ENCODE measurements at places on chromosomes 3 and 15.

- H3K27me3 ChIP-seq, result no peaks in the 10 kb centered on the region
- peaks cover 8% of the 10 kb centered on the region for H3K4me1 ChIP-seq
- H3K4me3 ChIP-seq, result no peak overlapping the region
- no peaks in the 10 kb centered on the region for H3K36me3 ChIP-seq
These were observed 14.6 kb downstream of the FMN1 start for GRCh38 chr15:33179874-33180273.

DNA sequence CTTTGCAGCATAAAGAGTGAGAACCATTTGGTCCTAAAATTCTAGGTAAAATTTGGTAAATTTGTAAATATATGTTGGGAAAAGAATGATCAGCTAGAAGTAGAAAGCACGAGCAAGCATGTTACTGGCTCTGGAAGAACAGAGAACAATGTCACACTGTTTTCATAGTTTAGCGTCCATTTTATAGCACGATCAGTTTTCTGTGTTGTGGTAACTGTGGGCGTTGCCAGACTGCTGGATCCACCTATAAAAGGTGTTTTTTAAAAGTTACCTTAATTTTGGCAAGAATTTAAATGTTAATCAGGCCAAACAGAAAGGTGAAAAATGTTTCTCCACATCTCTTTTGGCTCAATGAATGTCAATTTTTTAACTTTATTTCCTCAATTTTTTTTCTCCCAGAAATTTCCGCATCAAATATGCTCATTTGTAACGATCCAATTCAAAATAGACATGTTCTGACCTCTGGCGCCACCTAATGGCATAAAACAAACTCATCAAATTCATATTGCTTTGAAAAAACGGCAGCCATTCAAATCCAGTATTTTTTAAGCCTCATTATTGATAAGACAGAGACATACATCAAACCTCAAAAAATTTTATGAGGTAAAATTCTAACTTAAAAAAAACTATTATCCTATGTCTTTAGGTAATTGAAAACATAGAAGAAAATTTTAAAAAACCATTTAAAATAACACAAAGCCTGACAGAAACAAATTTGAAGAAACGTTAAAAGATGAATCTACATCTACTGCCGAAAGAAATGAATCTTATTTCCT lies 5.5 kb upstream of the GP5 start:
- no peak overlapping the region for H3K27ac ChIP-seq
- H3K36me3 ChIP-seq, result no peaks in the 10 kb centered on the region
- H3K4me1 ChIP-seq, result peaks cover 2% of the 10 kb centered on the region
- H3K27me3 ChIP-seq, result peaks cover under 1% of the 10 kb centered on the region
- H3K4me3 ChIP-seq, result no peak overlapping the region
- no peak for DNase-seq

- H3K27ac ChIP-seq, result no peak overlapping the region
- peaks cover 9% of the 10 kb centered on the region for H3K4me1 ChIP-seq
These were observed 589.3 kb upstream of the KCNMB2 start for GRCh38 chr3:177946936-177947335.

DNA sequence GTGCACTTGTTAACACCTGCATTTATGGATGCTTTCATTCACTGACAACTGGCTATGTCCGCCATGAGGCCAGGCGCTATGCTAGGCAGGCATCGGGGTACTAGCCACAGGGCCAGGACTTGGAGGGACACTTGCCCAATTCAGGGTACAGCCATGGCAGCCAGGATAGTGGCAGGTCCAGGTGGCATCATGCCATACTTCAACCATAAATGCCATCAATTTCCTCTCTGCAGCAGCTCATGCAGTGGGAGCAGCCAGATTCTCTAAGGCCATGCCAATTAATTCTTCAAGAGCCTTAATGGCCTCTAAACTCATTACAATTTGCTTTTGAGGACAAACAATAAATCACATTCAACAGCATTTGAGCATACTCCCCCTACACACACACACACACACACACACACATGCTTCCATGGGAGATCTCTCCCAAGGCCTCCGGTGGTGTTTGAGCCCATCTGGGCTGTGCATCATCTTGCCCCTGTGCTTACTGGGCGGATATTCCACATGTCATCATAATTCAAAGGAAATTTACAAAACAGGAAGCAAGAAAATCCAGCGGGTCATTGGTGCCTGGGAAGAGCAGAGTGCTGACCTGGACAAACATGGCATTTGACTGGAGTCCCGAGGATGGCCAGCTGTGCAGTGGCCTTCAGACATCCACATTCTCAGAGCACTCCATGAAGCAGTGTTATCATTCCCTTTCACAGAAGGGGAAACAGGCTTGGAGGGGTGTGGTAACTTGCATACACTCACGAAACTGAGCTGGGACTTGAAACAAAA lies 109.1 kb downstream of the IQSEC1 start:
- H3K4me3 ChIP-seq, result peak overlapping the region; percentile 96
- no peak for DNase-seq
- H3K4me1 ChIP-seq, result peaks cover 81% of the 10 kb centered on the region
- H3K27me3 ChIP-seq, result peaks cover 42% of the 10 kb centered on the region
- peak overlapping the region; percentile 99 for H3K27ac ChIP-seq

DNA sequence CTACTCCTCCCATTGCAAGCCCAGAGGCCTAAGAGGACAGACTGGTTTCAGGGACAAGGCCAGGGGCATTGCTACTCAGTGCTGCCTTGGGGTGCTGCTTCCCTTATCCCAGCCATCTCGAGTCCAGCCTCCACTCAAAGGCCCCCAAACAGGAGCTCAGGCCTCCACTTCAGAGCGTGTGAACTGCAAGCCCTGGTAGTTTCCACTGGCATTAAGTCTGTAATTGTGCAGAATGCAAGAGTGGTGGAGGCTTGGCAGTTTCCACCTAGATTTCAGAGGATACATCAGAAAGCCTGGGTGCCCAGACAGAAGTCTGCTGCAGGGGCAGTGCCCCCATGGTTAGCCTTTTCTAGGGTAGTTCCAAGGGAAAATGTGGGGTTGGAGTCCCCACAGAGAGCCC lies 192.8 kb upstream of the ST8SIA2 start:
- no peak overlapping the region for H3K27ac ChIP-seq
- no peak overlapping the region for H3K4me3 ChIP-seq
- H3K4me1 ChIP-seq, result no peaks in the 10 kb centered on the region
- no peak for DNase-seq
- H3K36me3 ChIP-seq, result no peaks in the 10 kb centered on the region
- peaks cover 4% of the 10 kb centered on the region for H3K27me3 ChIP-seq

- H3K36me3 ChIP-seq, result peaks cover 25% of the 10 kb centered on the region
- no peak overlapping the region for H3K4me3 ChIP-seq
- H3K27me3 ChIP-seq, result peaks cover 7% of the 10 kb centered on the region
- H3K27ac ChIP-seq, result no peak overlapping the region
These were observed 22.3 kb downstream of the NKIRAS1 start for GRCh38 chr3:23894254-23895061.

DNA sequence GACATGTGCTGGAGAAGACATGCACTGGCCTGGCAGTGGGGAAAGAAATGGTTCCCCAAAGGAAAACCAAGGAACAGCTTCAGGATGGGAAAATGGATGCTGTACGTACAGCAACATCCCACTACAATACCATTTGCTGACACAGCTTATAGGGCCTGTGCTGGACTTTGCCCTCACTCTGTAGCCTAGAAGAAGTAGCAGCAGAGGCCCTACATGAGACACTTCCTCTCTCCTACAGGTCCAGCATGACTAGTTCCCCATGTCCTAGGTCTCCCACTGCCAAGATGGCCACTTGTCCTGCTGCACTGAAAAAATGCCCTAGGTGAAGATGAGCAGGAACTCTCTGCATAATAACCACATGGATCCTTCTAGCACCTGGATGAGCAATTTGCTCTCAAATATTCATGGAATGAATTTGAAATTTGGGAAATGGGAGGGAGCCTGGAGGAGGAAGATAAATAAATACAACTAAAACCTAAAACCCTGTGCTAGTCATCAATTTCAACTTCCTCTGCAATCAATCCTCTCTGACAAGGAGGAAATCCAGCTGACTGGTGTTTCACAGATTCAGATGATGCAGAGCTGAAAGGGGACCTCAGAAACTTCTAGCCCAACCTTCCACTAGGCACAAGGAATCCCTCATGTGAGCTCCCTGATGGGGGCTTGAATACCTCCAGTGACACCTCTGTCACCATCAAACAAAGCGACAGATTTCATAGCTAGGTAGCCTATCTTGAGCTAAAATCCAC lies 514.3 kb upstream of the PPP2R3A start:
- H3K4me1 ChIP-seq, result peaks cover 5% of the 10 kb centered on the region
- DNase-seq, result no peak
- no peaks in the 10 kb centered on the region for H3K27me3 ChIP-seq
- no peak overlapping the region for H3K27ac ChIP-seq
- H3K4me3 ChIP-seq, result no peak overlapping the region

GRCh38 chr3:46960835-46961234 lies 15.7 kb downstream of the CCDC12 start:
- DNase-seq, result no peak
- peaks cover 21% of the 10 kb centered on the region for H3K4me1 ChIP-seq
- H3K27ac ChIP-seq, result peak overlapping the region; percentile 15
- peaks cover 9% of the 10 kb centered on the region for H3K36me3 ChIP-seq

GRCh38 chr3:47009225-47010110 lies 30.0 kb downstream of the NBEAL2 start:
- no peak overlapping the region for H3K27ac ChIP-seq
- H3K27me3 ChIP-seq, result peaks cover 10% of the 10 kb centered on the region

GRCh38 chr3:102059145-102059943 lies 210.0 kb downstream of the NFKBIZ start:
- H3K4me3 ChIP-seq, result no peak overlapping the region
- no peak for DNase-seq
- no peaks in the 10 kb centered on the region for H3K27me3 ChIP-seq

DNA sequence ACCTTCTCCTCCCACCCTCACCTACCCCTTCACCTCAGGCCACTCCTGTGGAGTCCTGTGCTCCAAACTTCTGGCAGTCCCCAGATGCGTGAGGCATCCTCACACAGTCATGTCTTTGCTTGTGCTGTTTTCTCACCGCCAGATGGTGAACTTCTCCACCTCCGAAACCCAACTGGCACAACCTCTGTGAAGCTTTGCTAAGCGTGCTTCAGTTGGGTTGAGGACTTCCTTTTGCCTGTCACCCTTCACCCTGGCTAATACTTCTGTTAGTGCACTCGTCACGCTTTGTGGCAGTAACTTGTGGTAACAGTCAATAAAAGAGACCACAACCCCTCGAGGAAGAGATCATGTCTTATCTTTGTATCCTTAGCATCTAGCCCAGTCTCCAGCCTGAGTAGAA lies 42.0 kb upstream of the SKOR1 start:
- peak overlapping the region; percentile 69 for H3K4me3 ChIP-seq
- no peaks in the 10 kb centered on the region for H3K36me3 ChIP-seq
- peaks cover 68% of the 10 kb centered on the region for H3K4me1 ChIP-seq
- no peak for DNase-seq
- H3K27ac ChIP-seq, result peak overlapping the region; percentile 95

DNA sequence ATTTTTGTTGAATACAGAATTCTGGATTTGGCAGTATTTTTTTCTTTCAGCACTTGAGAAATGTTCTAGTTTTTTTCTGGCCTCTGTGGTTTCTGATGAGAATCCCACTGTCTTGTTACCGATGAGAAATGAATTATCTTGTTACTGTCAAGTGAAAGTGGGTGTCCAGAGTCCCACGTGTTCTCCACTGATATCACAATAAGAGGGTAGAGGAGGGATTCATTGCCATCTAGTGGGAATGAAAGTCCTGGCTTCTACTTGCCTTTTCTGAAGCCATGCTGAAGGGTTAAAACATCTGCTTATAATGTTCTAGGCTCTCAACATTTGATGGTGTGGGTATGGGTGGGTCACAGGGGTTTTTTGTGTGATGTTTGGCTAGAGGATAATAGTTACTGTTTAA lies 66.1 kb downstream of the SEC22A start:
- no peak for DNase-seq
- peaks cover 17% of the 10 kb centered on the region for H3K36me3 ChIP-seq
- no peaks in the 10 kb centered on the region for H3K27me3 ChIP-seq
- H3K27ac ChIP-seq, result no peak overlapping the region

- no peak overlapping the region for H3K4me3 ChIP-seq
- H3K4me1 ChIP-seq, result peaks cover 16% of the 10 kb centered on the region
- DNase-seq, result no peak
- H3K36me3 ChIP-seq, result no peaks in the 10 kb centered on the region
- H3K27ac ChIP-seq, result no peak overlapping the region
These were observed 417.8 kb upstream of the TPM1 start for GRCh38 chr15:62624547-62625378.

GRCh38 chr3:35079403-35079802 lies 559.9 kb upstream of the ARPP21 start:
- H3K36me3 ChIP-seq, result no peaks in the 10 kb centered on the region
- H3K4me1 ChIP-seq, result no peaks in the 10 kb centered on the region
- no peak for DNase-seq
- H3K4me3 ChIP-seq, result no peak overlapping the region
- no peaks in the 10 kb centered on the region for H3K27me3 ChIP-seq

- peaks cover 2% of the 10 kb centered on the region for H3K27me3 ChIP-seq
- DNase-seq, result no peak
- H3K4me3 ChIP-seq, result no peak overlapping the region
- no peak overlapping the region for H3K27ac ChIP-seq
These were observed 88.3 kb downstream of the MYO5A start for GRCh38 chr15:52440414-52440813.

- no peaks in the 10 kb centered on the region for H3K36me3 ChIP-seq
- no peaks in the 10 kb centered on the region for H3K4me1 ChIP-seq
- H3K27me3 ChIP-seq, result no peaks in the 10 kb centered on the region
- H3K4me3 ChIP-seq, result no peak overlapping the region
- no peak for DNase-seq
- H3K27ac ChIP-seq, result no peak overlapping the region
These were observed 21.3 kb downstream of the MLH1 start for GRCh38 chr3:37014620-37015019.

DNA sequence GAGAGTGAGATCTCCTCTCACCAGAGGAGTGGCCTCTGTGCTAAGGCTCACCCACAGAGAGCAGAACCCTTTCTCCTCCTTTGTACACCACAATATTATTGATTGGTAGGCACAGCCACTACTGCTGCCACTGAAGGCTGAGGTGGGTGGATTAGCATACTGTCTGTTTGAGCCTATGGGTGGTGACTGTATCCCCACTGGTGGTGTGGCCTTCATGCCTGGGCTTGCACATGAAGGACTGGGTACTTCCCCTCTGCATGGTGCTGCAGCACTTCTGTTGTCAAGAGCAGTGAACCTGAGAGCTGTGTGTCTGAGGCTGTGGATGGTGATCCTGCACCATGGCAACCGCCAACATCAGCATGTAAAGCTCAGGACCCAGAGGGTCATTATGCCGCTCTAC lies 35.7 kb upstream of the NECTIN3 start:
- no peak overlapping the region for H3K27ac ChIP-seq
- H3K27me3 ChIP-seq, result no peaks in the 10 kb centered on the region
- peaks cover 26% of the 10 kb centered on the region for H3K36me3 ChIP-seq
- no peaks in the 10 kb centered on the region for H3K4me1 ChIP-seq
- no peak overlapping the region for H3K4me3 ChIP-seq
- DNase-seq, result no peak

DNA sequence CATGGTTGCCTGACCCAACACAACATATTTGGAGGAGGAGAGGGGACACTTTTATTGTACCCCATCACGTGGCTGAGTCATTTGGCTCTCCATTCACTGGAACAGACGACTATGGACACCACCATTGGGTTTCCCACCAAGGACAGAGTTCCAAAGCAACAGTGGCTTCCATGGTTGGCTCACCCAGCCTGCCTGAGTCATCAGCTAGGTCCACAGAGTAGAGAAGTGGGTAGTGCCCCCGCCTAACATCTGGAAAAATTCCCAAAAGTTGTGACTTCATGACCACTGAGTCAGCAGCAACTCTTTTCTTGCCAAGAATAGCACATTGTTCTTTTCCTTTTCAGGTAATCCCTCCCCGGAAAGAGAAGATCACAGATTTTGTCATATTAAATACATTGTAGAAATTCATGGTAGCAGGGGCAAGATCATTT lies 3.0 kb upstream of the PPP1R2 start:
- DNase-seq, result no peak
- H3K27ac ChIP-seq, result no peak overlapping the region
- no peaks in the 10 kb centered on the region for H3K36me3 ChIP-seq
- no peak overlapping the region for H3K4me3 ChIP-seq
- H3K4me1 ChIP-seq, result peaks cover 13% of the 10 kb centered on the region
